ENCODE measurements at places on chromosomes 4 and X. TPM values are rescaled to one million over a fixed set of nuclear protein-coding genes. Genes with fewer than 3 reads are reported as not detected.

DNA sequence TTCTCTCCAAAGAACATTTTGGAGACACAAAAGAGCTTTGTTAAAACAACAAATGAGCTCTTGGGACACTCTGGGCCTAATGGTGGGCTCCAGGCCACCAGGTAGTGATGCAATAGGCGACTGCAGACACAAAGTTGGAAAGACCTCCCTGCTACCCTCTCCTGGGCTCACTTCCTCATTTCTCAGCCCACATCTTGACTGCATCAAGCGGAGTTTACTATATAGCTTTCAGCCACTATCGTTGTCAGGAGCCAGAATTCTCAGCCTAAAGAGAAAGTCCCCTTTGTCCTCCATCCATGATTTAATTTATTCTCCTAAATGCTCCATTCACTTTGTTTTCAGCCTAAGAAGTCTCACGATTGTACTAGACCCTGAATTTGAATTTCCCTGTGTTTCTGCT lies 114.9 kb downstream of the EFHC2 start:
- no peak for DNase-seq

DNA sequence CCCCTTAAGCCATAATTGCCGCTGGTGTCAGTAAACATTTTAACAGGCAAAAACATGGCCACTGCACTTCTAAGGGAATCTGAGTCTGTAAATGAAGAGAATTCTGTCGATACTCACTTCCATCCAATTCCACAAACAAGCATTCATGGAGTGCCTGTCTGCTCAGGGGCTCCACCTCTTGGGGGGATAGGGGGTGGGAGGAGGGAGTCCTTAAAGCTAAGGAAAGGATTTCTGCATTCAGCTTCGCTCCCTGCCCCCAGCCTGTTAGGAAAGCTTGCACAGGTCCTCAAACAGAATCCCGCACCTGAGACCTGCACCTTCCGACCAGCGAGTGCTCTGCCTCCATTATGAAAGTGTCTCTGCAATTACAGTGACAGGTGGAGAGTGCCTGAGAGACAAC lies 130.2 kb upstream of the KIT start:
- DNase-seq = no peak

- no peak for DNase-seq
Measured at GRCh38 chrX:1391370-1391706, 575 bp downstream of the SLC25A6 start.

DNA sequence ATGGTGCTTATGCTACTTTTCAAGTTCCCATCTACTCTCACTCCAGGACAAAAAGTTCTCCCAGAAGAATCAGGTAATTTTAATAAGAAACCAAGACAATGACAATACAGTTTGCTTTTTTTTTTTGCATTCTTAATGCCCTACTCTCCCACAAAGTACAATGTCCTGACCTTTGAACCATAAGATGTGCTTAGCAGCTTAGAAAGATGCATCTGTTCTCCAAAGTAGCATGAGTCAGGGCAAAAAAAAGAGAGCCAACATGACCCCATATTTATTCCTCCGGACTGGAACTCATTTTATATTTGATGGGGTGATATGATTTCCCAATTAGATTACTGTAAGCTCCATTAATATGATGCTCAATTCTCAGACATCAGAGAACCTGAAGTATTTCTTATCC lies 16.5 kb upstream of the PDCL2 start:
- no peak for DNase-seq

GRCh38 chrX:108601276-108601675 lies 135.1 kb downstream of the IRS4 start:
- DNase-seq = no peak

- DNase-seq = no peak
Measured at GRCh38 chrX:51421972-51422597, 74.3 kb downstream of the NUDT11 start.

DNA sequence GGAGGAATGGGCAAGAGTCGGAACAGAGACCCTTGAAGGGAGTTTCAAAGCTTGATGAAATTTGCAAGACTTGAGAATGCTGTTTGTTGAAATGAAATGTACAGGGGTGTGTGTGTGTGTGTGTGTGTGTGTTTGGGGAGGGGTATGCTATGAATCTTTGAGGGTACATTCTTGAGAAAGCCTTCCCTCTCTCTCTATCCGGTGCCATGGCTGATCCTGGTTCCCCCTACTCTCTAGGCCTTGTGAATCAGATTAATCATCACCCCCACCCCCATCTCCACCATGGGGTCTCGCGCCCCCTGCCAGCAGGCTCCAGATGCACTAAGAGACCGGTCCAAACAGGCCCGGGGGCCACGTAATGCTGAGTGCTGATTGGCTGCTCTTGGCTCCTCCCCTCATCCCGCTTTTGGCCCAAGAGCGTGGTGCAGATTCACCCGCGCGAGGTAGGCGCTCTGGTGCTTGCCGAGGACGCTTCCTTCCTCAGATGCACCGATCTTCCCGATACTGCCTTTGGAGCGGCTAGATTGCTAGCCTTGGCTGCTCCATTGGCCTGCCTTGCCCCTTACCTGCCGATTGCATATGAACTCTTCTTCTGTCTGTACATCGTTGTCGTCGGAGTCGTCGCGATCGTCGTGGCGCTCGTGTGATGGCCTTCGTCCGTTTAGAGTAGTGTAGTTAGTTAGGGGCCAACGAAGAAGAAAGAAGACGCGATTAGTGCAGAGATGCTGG lies at the start of gene HTR2C:
Gene HTR2C (plus strand): TSS at position 441 of the 729 bp plus-strand sequence. CDS start 142,851 bp downstream, outside the sequence.
- DNase-seq = no peak

GRCh38 chrX:100662796-100663195 lies 18.8 kb downstream of the SRPX2 start:
- DNase-seq = no peak

- DNase-seq = no peak
Measured at GRCh38 chrX:154735695-154736393, 15.0 kb downstream of the GAB3 start.

GRCh38 chr4:35562861-35563260 lies 681.5 kb downstream of the ARAP2 start:
- no peak for DNase-seq

KLHL15 gene
- total RNA-seq = 19.1 TPM

VCX2 gene
- total RNA-seq = not detected

OTUD6A gene
- not detected for total RNA-seq

SHISA3 gene
- 0.18 TPM for total RNA-seq

GUCY1A1 gene
- 35.9 TPM for total RNA-seq
